ENCODE measurements at places on chromosomes 1 and 21.

GRCh38 chr1:69707103-69707502 is 139.4 kb downstream of the LRRC7 start:
- no peak for DNase-seq

- DNase-seq, result peak; percentile 53
Measured at GRCh38 chr1:71231751-71232150, 150.9 kb upstream of the ZRANB2 start.

- no peak for DNase-seq
Measured at GRCh38 chr1:75836528-75837100, 39.9 kb downstream of the MSH4 start.

DNA sequence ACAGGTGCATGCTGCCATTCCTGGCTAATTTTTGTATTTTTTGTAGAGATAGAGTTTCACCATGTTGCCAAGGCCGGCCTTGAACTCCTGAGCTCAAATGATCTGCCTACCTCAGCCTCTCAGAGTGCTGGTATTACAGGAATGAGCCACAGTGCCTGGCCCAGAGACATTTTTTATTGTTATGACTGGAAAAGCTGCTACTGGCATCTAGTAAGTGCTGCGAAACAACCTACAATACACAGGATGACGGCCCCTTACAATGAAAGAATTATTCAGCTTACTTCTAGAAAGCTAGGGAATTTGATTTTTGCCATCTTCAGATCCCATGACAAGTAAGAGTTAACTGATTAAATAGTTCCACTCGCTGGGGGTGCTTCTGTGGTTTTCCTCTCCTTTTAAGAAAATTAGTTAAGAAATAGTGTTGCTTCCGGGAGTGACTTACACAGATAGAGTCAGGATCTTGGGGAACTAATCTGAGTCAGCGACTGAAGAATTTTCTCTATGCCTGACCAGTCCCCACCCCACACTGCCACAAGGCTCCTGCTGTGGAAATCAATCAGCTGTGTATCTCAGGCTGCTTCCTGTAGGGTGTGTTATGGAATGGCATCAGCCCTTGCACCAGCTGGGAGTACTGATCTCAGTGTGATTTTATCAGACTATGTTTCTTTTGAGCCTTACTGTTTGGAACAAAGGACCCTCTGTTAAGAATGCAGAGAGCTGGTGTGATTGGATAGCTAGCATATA is 93.0 kb upstream of the BMP8A start:
- DNase-seq, result peak; percentile 99

DNA sequence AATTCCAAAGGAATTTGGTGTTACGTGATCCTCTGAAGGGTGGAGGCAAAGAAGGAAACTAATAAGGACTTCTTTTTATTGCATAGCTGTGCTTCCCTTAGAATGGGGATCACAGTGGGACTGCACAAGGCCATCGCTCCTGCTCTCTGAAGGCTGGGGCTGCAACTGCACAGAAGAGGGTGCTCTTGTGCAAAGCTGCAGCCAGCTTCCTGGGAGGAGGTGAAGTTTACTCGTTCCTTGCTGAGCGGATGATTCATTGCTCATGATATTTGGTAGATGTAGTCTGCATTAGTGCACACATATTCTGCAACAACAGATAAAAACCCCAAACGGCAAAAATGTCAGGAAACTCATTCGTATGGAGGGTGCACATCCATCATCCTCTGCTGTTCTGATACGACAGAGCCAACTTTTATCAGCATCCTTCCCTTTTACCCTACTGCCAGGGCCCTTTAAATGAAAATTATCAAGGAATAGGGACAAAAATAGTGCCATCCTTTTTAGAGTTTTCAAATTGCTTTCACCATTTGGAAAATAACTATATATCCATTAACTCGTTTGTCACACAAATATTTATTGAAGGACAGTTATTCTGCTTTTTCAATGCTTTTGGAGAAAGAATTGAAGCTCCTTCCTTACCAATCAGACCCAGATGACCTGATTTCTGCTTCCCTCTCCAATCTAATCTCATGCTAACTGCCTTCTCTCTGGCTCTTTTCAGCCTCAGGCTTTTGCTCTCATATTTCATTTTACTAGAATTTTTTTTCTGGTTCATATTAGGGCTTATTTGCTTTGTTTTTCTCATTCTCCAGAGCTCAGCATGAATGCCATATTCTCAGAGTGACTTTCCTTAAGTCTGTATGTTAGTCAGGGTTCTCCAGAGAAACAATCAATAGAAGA is 263.6 kb downstream of the DUSP10 start:
- peak; percentile 80 for DNase-seq

Data from myocyte (in vitro differentiated cells).